ENCODE measurements at places on chromosomes 12 and 14.

- peak; percentile 4 for DNase-seq
Measured at GRCh38 chr12:40469736-40470135, 222.5 kb upstream of the CNTN1 start.

- peak; percentile 20 for DNase-seq
Measured at GRCh38 chr12:22631863-22632463, 7.0 kb downstream of the ETNK1 start.

DNA sequence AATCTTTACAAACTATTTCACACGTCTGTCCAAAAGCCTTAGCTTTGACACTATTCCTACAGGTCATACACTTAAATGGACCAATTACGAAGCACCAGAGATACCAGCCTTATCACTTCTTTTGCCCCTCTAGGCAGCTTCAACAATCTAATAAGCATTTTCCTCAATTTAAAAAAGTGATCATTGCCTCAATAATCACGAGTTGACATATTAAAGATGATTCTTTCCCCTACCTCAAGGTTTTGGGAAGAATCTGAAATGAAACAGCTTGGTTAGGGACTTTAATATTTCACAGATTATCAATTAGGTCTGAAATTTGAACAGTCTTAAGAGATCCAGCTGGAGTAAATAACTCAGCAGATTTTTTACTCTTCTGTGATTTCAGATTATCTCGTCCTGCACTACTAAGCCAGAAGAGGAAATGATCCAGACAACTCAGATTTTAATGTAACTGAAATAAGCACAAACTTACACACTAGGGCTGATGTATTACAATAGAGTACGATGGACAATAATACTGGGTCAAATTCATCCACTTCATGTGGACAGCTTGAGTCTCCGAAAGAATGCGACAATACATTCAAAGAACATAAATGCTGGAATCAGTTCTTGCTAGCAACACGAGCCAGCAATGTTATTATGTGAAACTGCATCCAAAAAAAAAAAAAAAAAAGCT is 15.9 kb downstream of the UBE2N start:
- no peak for DNase-seq

GRCh38 chr12:42485823-42486222 is 103.7 kb downstream of the PRICKLE1 start:
- DNase-seq = no peak

GRCh38 chr12:76002598-76003354 is 28.8 kb downstream of the PHLDA1 start:
- DNase-seq = peak; percentile 52

DNA sequence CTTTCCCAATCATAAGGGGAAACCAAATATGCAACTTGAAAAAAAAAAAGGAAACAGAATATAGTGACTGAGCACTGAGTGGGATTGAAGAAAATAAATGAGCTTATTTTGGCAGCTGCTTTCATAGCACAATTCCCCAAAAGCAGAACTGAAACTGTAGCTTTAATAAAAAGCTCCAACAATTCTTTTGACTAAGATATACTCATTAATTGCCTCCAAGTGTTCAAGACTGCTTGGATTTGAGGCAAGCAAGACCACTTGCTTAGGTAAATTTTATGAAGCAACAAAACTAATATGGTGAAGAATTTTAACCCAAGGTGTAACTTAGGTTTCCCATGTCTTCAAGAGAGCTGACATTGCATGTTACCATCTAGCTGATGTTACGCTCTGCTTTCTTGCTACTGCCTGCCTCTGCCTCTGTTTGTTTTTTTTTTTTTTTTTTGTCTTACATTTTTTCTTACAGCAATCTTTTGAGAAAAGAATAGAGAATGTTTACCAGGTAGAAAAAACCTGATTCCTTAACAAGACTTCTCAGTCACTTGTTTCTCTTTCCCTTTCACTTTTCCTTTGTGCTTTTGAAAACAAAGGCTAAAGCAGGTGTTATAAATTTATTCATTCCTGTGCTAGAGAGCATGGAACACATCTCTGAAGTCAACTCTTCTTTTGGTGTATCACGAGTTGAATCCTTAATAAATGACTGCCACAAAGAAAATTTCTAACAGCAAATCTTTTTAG is 134.4 kb downstream of the BCAT1 start:
- no peak for DNase-seq

DNA sequence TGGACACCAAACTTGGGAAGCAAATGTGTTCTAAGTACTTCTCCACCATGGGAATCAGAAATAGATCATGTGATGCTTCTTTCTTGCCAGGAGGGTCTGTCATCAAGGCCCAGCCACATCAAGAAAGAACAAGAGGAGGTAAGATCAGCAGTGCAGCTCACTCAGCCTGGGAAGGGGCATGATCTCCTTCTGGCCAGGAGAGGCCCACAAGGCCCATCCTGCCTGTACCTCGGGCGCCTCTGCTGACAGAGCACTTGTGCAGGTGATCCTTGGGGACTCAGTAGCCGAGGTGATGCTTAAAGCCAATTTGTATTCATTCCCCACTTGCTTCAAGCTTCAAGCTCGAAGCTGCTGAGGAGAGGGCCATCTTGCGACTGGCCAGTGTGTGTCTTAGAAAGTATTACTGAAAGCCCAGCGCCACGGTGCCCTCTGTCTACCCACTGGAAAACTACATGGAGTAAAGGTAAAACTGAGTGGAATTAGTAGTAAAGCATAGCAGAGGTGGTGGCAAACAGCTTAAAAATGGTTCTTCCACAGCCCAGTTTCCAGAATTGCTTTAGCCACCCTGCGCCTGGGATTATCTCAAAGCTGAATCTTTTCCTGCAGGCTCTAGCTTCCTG is 26.2 kb downstream of the RTRAF start:
- DNase-seq = peak; percentile 40

DNA sequence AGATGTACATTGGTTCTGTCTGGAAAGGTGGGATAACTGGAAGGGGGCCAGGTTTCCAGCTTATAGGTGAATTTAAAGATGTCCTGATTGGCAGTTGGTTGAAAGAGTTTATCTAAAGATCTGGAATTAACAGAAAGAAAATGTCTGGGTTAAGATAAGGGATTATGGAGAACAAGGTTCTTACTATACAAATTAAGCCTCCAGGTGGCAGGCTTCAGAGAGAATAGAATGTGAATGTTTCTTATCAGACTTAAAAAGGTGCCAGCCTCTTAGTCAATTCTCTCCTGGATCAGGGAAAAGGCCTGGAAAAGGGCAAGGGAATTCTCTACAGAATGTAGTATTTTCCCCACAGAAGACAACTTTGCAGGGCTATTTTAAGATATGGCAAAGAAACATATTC is 53.1 kb downstream of the CNTN1 start:
- DNase-seq = no peak

GRCh38 chr14:78164226-78164853 is 5.8 kb upstream of the NRXN3 start:
- DNase-seq = peak; percentile 61

DNA sequence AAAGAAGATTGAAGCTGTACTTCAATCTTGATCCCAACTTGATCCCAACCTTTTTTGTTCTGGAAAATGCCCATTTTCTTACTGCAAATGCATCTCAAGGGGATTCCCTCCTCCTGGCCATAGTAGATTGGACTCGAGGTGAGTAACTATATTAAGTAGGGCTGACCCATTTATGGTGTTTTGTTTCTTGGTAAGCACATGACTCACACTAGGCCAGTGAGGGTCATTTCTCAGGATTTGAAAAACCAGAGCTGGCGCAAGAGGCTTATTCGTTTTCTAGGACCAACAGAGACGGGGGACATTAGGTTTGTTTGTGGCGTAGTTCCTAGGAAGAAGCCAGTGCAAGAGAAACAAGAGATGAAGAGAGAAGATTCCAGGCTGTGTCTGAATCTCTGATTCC is 51.4 kb downstream of the MRPL42 start:
- DNase-seq = no peak

DNA sequence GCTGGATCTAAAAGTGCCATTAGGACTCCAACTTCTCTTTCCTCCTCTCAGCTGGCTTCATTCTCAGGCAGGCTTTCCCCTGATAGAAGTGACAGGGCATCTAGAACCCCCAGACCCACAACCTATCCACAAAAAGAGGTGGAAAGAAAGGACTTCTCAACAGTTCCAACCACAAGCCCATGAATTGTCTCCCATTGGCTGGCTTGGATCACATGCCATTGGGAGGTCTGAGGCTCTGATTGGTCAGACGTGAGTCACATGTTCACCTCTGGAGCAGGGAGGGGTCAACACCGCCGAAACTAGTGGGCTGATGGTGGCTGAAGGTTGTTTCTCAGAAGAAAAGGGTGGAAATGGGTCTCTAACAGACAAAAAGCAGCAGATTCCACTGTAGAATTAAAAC is 47.2 kb downstream of the DRAM1 start:
- DNase-seq = peak; percentile 52

Measured in SK-N-SH (cell line).